ENCODE measurements at places on chromosomes 3 and 15.
A peak's percentile ranks its signal among the peaks of the same experiment; 100 is the strongest.

GRCh38 chr3:113533534-113533892 lies 1.2 kb downstream of the SIDT1 start:
- no peak for DNase-seq

- peak; percentile 25 for DNase-seq
These were observed 81.5 kb downstream of the MB21D2 start for GRCh38 chr3:192835818-192836815.

DNA sequence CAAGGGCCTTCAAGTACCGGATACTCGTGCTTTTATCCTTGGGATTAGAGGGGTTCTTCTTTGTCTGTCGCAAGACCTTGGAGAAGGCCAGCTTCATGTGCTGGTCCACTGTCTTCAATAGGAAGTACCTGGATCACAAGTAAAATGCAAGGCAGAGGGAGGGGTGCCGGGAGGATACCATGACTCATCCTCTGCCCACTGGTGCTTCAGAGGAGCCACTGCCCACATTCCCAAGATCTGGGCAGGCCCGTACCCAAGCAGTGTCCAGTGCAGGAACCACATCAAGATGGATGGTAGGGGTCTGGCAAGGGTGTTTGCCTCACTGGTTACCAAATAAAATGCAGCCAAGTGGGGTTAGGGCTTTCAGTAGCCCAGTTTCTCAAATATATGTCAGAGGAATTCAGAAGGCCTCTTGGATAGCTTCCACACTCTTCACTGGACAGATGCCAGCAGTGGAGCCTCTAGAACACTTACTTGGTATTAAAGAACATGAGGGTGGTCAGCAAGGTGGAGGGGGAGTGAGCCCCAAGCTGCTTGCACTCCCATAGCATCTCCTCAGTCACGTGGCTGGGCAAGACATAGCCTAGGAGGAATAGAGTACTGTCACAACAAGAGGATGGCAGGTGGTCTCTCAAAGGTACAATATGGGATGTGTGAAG lies 3.6 kb upstream of the IMPDH2 start:
- DNase-seq = no peak

- DNase-seq = no peak
These were observed 75.6 kb downstream of the MCTP2 start for GRCh38 chr15:94306700-94307650.

- no peak for DNase-seq
These were observed 38.5 kb downstream of the SMAD3 start for GRCh38 chr15:67103869-67104268.

- DNase-seq = no peak
These were observed 133.1 kb downstream of the CPNE4 start for GRCh38 chr3:131901686-131902085.

GRCh38 chr3:48248095-48248850 lies 7.4 kb downstream of the ZNF589 start:
- no peak for DNase-seq

DNA sequence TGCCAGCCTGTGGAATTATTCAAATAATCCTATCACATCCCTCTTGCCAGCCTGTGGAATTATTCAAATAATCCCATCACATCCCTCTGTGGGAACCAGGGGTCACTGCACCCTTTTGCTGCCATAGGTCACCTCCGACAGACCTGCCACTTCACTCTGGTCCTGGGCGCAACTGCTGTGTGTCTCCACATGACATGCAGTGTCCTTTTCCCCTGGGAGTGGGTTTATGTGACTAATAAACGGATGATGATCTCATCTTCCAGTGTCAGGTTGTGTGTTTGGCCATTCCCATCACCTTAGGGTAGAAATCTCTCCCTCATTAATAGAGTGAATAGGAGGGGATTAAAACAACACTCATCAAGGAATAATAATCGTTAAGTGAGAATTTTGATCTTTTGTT lies 603.6 kb upstream of the NR2F2 start:
- DNase-seq = no peak

Data from left kidney (tissue), 8 donors.